ENCODE measurements at places on chromosomes 2 and 18. TPM values are rescaled to one million over a fixed set of nuclear protein-coding genes. Genes with fewer than 3 reads are reported as not detected.
A peak's percentile ranks its signal among the peaks of the same experiment; 100 is the strongest.

The CDK15 gene
- not detected for total RNA-seq

The TNFAIP6 gene
- total RNA-seq = not detected

The NLRC4 gene
- not detected for total RNA-seq

The LTBP1 gene
- 0.14 TPM for total RNA-seq

The NT5C1B gene
- not detected for total RNA-seq

- H3K36me3 ChIP-seq = no peaks in the 10 kb centered on the region
- H3K4me3 ChIP-seq = no peak overlapping the region
- no peak for DNase-seq
- H3K27ac ChIP-seq = no peak overlapping the region
These were observed 104.5 kb downstream of the MMADHC start for GRCh38 chr2:149483004-149483605.

DNA sequence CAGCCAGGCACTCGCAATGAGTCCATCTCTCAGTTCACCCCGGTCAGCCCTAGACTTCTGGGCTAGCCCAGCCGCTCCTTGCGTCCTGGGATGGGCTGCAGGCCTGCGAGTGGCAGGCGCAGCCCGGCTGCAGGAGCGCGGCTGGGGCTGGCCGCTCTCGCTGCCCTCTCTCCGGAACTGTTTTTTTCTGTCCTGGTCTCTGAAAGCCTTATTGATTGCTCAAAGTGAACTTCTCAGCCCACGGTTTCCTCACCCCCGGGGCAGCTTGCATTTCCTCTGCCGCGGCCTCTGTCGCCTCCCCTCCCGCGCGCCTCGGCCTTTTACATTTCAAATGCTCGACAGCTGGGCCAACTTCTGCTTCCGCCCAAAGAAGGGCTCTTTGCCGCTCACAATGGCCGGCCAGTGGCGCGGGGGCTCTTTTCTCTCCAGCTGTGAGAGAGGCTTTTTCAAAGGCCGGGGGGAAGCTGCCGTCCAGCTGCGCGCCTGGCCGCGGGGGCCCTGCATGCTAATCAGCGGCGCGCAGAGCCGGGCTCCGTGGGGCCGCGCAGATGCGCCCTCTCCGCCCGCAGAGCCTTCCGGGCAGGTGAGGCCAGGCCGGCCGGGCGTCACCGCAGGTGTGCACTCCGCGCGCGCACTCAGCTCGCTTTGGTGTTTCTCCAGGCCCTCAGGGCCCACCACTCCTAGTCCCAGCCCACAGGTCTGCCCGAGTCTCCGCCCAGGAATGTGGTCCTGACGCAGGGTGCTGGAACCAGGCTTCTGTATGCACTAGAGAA is 513.8 kb downstream of the RNF144A start:
- H3K4me3 ChIP-seq = peak overlapping the region; percentile 65
- peaks cover 43% of the 10 kb centered on the region for H3K4me1 ChIP-seq
- H3K36me3 ChIP-seq = peaks cover 14% of the 10 kb centered on the region
- H3K27me3 ChIP-seq = peaks cover 3% of the 10 kb centered on the region

GRCh38 chr18:10401521-10401920 is 52.9 kb upstream of the APCDD1 start:
- no peak overlapping the region for H3K27ac ChIP-seq
- H3K4me3 ChIP-seq = no peak overlapping the region
- peaks cover 8% of the 10 kb centered on the region for H3K27me3 ChIP-seq
- no peaks in the 10 kb centered on the region for H3K4me1 ChIP-seq
- H3K36me3 ChIP-seq = no peaks in the 10 kb centered on the region
- DNase-seq = no peak

DNA sequence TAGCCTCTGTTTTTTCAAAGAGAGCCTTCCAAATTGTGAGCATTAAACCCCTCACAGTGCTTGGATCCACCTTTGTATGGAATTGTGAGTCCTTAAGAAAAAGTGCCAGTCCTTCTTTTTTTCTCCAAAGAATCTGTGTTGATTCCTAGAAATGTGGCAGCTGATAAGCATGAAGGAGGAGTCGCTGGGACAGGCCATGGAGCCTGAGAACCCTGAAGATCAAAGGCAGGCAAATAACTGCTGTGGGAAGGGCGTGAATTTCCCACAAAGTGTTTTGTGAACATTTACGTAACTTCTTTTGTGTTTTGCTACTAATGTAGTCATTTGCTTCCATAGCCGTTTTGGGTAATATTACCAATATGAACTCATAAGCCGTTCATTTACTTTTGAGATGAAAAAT is 27.7 kb upstream of the CHMP1B start:
- no peak for DNase-seq
- no peaks in the 10 kb centered on the region for H3K36me3 ChIP-seq
- no peak overlapping the region for H3K4me3 ChIP-seq
- H3K27me3 ChIP-seq = no peaks in the 10 kb centered on the region
- no peak overlapping the region for H3K27ac ChIP-seq
- no peaks in the 10 kb centered on the region for H3K4me1 ChIP-seq

Measured in activated naive CD4-positive, alpha-beta T cell treated with anti-CD3 and anti-CD28 coated beads for 36 hours (primary cell).